GM12878 (cell line): ENCODE measurements at places on chromosomes 2 and 18. TPM values are rescaled to one million over a fixed set of nuclear protein-coding genes. Genes with fewer than 3 reads are reported as not detected.

DNA sequence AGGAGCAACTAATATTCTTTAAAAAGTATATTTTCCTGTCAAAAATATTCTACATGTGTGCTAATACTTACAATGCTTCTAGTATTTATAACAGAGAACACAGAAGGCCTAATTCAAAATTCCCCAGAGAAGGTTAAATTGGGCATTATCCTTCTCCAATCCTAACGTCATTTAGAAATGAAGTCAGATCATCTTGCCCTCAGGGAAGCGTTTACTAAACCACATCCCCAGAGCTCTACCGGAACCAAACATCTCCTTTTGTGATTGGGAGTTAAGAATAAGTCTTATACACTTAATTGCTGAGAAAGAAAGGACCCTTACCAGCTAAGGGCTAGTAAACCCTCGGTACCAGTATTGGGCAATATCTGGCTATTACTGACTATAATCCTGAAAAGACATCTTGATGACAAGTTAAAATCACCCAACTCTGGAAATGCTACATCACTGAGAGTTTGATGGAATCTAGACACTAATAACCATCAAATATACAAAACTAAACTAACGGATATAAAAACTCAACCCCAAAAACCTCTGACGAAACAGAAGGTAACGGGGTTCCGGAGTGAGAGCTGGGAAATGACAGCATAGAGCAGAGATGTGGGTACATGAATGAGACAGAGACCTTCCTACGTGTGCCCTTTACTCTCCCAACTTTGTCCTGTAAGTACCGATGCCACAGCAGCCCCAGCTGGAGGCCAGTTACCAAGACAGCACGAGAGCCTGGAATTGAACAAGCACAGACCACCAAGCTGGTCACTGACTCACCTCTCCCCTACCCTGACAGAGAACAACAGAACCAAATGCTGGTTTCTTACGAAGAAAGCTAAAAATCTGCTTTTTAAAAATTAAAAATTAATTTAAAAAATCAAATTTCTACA is 35.0 kb downstream of the WDSUB1 start:
- DNase-seq: no peak

GRCh38 chr2:36482576-36483214 is 115.3 kb downstream of the FEZ2 start:
- no peak for DNase-seq

- DNase-seq: no peak
These were observed 240.9 kb downstream of the RNF152 start for GRCh38 chr18:61651880-61652268.

GRCh38 chr2:191126386-191127085 is 24.3 kb downstream of the STAT4 start:
- DNase-seq: no peak

- DNase-seq: no peak
These were observed 341.4 kb downstream of the LPIN1 start for GRCh38 chr2:12087671-12088380.

DNA sequence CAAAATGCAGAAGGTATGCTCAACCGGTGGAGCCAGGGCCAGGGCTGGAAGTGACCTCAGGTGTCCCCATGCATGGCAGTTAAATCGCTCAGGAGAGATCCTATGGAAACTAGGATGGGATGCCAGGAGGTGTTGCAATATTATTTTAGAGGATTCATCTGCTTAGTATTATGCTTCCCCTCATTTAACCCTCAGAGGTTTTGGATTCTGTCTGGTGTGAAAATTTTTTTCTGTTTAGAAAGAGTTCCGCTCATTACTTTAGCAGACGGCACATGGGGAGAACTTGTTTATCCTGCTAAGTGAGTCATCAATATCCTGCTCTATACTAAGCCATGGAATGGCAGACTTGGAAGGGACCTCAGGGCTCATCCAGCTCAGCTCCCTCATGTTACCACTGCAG is 42.5 kb downstream of the TRIB2 start:
- no peak for DNase-seq

GRCh38 chr2:19635951-19636510 is 265.8 kb downstream of the TTC32 start:
- DNase-seq: no peak

- no peak for DNase-seq
These were observed 1113.0 kb downstream of the BCL11A start for GRCh38 chr2:59440491-59440890.

- no peak for DNase-seq
These were observed 152.2 kb downstream of the ALPK2 start for GRCh38 chr18:58476516-58477256.

DNA sequence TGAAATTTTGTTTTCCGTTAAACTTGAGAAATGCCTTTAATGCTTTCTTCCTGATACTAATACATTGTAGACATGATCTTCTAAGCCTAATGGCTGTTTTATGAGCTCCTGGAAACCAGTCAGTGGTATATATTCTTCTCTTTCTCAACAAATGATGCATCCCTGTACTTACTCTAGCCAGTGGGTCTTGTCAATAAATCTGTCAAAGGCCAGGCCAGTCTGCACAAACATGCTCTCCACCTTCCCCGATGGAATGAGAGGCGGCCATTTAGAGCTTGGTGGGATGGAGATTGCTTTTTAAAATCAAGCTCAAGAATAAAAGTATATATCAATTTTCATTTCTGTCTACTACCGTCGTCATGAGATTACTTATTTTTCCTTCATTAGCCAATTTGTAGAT is 140.1 kb downstream of the LYPD6B start:
- no peak for DNase-seq

GRCh38 chr2:66762761-66763160 is 327.8 kb downstream of the MEIS1 start:
- DNase-seq: no peak

DNA sequence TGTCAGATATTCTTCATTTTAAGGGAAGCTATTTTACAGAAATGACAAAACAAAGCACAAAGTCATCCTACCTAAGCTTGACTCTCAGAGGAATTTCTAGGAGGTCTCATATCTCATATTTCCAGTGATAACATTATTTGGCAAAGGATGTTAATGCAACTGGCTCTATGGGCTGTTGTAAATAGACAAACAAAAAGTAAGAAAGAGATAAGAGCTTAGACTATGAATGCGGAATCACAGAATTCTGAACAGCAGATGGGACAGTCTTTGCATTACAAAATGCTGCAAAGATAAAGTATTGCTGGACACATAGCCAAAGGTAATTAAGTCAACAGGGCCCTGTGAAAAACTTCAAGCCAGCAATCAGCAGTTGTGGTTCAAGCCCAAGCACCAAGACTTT is 23.9 kb downstream of the PIAS2 start:
- DNase-seq: no peak

DNA sequence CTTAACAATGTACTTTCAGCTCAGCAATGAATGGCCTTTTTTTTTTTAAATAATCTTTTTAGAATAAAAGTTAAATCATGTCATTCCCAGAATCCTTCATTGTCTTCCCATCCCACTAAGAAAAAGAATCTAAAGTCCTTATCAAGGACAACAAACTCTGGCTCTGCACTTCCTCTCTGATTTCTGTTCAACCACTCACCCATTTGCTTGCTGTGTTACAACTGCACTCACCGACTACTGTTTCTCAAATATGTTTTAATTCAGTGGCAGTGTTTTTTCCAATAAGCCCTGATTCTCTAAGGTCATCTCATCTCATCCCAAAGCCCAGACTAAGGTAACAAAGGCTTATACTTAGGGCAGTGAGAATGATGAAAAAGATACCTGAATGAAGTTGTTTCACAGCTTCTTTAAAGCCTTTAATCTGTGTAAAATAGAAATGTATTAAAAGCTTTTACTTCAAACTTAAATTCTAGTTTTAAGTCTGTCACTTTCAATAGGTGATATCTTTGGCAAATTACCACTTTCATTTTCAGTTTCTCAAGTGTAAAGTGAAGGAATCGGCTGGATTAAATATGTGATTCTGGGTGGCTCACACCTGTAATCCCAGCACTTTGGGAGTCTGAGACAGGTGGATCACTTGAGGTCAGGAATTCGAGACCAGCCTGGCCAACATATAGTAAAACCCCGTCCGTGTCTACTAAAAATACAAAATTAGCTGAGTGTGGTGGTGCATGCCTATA is 87.6 kb downstream of the RBBP8 start:
- DNase-seq: no peak

DNA sequence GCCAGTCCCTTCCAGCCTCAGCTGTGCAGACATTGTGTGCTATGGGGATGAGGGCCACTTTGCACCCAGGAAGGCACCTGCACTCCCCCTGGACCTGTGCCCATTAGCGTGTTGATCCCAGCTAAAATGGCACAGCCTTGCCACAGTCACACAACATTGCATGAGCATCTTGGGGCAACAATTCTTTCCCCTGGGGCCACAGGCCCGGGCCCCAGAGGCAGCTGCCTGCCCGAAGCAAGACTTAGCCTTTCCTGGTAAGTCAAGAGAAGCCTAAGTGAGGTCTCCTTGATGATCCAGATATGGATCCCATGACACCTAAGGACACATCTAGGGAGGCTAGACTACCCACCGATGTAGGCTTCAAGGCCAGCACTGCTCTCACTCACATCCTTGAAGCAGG is 202.1 kb downstream of the BCL11A start:
- DNase-seq: no peak

- DNase-seq: no peak
These were observed 7.6 kb upstream of the BOK start for GRCh38 chr2:241550616-241551580.

GRCh38 chr18:63588909-63589308 is 1.8 kb downstream of the SERPINB13 start:
- no peak for DNase-seq

DNA sequence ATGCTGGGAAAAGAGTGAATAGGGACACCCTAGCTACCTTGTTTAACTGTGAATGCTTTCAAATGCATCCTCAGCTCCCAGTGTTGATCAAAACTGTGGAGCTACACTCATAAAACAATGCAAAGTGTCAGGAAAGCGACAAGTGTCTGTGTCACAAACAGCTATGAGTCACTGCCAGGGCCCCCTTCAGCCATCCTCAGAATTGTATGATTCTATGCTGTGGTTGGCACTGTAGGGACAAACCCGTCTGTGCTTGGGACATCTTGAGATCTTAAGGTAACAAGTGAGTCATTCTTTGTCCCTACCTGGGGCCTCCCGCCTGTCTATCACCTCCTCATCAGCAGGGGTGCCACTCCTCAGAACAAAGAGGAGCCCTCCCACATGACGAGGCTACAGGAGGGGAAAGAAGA is 42.4 kb downstream of the KLF7 start:
- DNase-seq: no peak

DNA sequence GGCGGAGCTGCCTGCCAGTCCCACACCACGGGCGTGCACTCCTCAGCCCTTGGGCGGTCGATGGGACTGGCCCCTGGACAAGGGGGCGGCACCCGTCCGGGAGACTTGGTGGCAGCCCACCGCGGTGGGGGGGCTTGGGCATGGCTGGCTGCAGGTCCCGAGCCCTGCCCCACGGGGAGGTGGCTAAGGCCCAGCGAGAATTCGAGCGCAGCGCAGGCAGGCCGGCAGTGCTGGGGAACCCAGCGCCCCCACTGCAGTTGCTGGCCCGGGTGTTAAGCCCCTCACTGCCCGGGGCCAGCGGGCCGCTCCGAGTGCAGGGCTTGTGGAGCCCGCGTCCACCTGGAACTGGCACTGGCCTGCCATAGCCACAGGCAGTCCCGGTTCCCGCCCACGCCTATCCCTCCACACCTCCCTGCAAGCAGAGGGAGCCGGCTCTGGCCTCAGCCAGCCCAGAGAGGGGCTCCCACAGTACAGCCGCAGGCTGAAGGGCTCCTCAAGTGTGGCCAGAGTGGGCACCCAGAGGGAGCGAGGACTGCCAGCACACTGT is 742.9 kb upstream of the DDX18 start:
- DNase-seq: no peak

GRCh38 chr2:10360850-10361588 is 58.3 kb downstream of the HPCAL1 start:
- DNase-seq: no peak

GRCh38 chr2:112149866-112150435 is 11.8 kb downstream of the FBLN7 start:
- no peak for DNase-seq

DNA sequence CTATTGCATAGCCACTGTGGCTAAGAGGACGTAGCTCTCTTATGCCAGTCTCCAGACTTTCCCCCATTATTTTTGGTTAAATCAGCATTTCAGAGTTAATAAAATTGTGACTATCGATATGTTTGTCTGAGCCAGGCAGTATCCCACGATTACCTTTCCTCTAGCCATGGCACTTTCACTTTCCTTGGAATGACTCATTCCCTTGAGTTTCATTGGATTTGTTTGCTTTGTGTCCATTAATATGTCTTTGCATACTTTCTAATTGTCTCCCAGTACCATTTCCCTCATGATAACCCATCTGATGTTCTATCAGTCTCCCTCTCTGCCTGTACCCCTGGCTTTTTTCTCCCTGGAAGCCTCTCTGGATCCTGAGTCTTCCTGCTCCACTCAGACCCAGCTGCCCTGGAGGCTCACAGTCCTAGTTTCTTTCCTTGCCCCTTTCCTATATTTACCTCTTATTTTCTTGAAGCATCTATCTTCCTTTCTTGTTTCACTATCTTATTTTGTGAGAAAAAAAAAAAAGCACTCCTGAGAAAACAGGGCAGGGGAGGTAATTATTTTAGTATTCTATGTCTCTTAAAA is 126.1 kb downstream of the MTX2 start:
- no peak for DNase-seq

DNA sequence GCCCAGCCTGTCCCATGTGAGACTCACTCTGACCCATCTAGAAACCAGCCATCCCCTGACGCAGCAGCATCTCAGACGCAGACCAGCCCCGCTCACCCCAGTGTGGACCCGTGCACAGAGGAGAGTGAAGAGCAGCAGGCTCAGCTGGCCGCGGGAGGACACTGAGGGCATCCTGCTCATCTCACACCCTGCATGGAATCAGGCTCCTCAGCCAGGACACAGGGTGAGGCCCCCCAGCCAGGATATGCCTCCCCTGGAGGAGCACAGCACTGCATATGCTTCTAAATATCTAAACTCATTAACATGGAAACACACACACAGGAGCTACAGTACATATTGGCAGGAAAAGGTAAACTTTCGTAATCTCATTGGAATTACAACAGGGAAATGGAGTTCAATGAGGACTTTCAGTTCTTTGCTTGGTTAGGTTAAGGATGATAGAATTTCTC is 34.4 kb downstream of the NEMP2 start:
- DNase-seq: no peak

GRCh38 chr2:58645017-58645416 is 403.9 kb upstream of the FANCL start:
- DNase-seq: no peak

Gene TRIM43
- not detected in 2 replicates for total RNA-seq

Gene ZAP70
- total RNA-seq: 2.5 and 2.9 TPM in 2 replicates

Gene CDH19
- total RNA-seq: not detected in 2 replicates

Gene LRP2
- total RNA-seq: 0.05 and 0.15 TPM in 2 replicates

Gene IL18RAP
- 0.54 and 1.4 TPM in 2 replicates for total RNA-seq
